ENCODE measurements at places on chromosomes 2 and 18.

- DNase-seq = no peak
Measured at GRCh38 chr2:222733470-222733845, 62.0 kb downstream of the MOGAT1 start.

GRCh38 chr2:54787270-54787669 lies 63.8 kb downstream of the EML6 start:
- DNase-seq = no peak

DNA sequence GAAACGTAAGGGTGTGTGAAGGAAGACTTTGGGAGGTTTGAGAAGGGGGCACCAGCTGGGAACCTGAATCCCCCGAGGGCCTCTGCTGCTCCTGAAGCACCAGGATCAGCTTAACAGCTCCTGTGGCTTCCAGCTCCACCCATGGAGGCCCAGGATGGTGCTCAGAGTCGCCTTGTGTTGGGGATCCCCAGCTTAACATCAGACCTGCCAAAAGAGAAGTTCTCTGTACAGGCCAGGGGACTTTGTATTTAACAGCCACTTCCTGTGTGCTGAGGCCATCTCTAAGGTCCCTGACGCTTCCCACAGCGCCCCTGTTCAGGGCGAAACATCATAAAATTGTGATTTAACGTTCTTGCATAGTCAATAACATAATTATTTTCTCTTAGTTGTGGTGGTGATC lies 77.5 kb downstream of the NCK2 start:
- DNase-seq = no peak

GRCh38 chr2:142842369-142842768 lies 35.1 kb upstream of the KYNU start:
- no peak for DNase-seq
